Kidney (tissue), 22 donors: ENCODE measurements at places on chromosomes 12 and 14.

DNA sequence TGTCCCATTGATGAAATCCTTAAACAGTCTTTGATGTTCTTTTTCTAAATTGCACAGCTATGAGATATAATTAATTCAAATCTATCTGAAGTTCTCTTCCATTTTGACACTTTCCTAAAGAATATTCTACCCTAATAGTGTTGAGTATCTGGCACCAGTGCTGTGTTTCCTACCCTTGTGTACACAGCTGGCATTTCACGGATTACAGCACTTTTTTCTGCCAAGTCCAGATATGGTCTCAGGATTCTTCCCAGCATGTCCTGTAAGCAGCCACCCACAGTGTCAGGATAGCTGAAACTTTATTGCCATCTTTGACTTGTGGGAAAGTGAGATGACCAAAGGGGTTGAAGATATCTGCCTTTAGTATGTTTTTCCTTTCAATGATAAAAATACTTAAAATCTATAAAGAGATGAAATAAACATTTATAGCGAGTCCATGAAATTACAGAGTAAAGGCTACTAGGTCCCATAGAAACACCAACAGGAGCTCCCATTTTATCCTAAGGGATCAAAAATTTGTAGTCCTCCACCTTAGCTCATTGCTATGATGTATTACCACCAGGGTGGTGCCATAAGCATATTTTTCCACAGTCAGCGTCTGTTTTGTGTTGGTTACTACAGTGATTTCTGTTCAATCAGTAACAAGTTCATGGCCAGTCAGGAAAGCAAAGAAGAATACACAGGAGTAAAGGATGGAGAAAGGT lies 96.7 kb downstream of the TRHDE start:
- no peaks in the 10 kb centered on the region for H3K36me3 ChIP-seq
- H3K27ac ChIP-seq, result no peak overlapping the region
- peak; percentile 39 for DNase-seq

DNA sequence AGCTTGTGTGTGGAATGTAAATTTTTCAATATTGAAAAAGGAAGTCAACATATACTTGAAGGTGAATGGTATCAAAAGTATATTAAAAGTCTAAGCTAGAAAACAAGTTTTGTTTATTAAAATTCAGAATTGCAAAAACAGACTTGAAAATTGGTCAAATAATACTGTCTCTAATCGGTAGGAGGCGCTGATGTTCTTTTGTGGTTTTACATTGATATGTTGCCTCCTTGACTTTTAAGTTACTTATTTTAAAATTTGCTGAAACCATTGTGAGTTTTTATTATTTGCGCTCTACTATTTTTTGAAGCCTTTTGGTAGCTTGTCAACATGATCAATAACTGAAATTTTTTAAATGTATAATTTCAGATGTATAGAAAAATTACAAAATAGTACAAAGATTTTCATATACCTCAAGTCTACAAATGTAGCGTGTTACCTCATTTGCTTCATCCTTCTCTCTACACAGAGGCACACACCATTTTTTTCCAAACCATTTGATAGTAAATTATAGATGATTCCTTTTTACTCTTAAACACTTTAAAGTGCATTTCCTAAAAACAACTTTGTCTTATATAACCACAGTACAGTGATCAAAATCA lies 6.9 kb downstream of the RTRAF start:
- H3K36me3 ChIP-seq, result peaks cover 6% of the 10 kb centered on the region
- no peaks in the 10 kb centered on the region for H3K27me3 ChIP-seq
- H3K27ac ChIP-seq, result no peak overlapping the region

- H3K27me3 ChIP-seq, result no peaks in the 10 kb centered on the region
- H3K27ac ChIP-seq, result no peak overlapping the region
- no peaks in the 10 kb centered on the region for H3K36me3 ChIP-seq
- H3K4me3 ChIP-seq, result no peak overlapping the region
- no peak for DNase-seq
- no peaks in the 10 kb centered on the region for H3K4me1 ChIP-seq
Measured at GRCh38 chr12:41903014-41903708, 241.5 kb downstream of the GXYLT1 start.

- H3K36me3 ChIP-seq, result no peaks in the 10 kb centered on the region
- no peaks in the 10 kb centered on the region for H3K27me3 ChIP-seq
- no peaks in the 10 kb centered on the region for H3K4me1 ChIP-seq
- DNase-seq, result peak; percentile 43
- H3K4me3 ChIP-seq, result no peak overlapping the region
Measured at GRCh38 chr12:501722-502447, 42.1 kb downstream of the B4GALNT3 start.

GRCh38 chr12:107519906-107520859 lies 165.4 kb upstream of the PWP1 start:
- H3K4me1 ChIP-seq, result no peaks in the 10 kb centered on the region
- no peak for DNase-seq
- H3K27ac ChIP-seq, result no peak overlapping the region

DNA sequence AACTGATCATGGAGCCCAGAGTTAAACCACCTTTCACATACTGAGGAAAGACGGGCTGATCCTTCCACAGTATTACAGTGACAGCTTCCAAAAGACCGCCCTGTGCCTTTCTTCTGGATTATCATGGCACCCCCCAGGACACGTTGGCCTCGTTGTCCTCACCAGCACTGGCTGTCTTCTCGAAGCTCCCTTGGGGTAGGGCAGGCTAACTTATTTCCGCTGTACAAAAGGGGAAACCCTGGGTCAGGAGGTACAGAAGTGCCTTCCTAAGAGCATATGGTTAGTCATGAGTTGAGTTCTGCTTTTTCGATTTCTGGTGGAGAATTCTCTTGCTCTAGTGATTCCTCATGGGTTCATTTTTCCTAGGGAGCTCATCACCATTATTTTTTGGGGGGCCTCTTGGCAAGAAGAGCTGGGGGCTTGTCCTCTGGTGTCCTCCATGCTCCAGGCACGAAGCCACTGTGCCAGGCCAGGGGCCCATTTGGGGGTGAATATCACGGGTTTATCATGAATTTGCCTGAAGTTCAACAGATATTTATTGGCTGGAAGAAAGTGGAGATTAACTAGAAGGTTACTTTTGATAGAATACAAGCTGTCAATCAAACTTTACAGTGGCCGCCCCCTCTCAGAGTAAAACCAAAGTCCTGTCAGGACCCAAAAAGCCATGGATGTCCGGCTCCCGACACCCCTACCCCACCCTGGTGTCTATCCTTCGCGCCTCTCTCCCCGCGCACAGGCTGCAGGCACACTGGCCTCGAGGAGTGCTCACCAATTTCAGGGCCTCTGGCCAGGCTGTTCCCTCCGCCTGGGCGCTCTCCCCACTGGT lies 8.8 kb upstream of the TRAF3 start:
- DNase-seq, result no peak
- H3K36me3 ChIP-seq, result no peaks in the 10 kb centered on the region
- no peak overlapping the region for H3K27ac ChIP-seq
- H3K4me3 ChIP-seq, result no peak overlapping the region
- H3K4me1 ChIP-seq, result no peaks in the 10 kb centered on the region

DNA sequence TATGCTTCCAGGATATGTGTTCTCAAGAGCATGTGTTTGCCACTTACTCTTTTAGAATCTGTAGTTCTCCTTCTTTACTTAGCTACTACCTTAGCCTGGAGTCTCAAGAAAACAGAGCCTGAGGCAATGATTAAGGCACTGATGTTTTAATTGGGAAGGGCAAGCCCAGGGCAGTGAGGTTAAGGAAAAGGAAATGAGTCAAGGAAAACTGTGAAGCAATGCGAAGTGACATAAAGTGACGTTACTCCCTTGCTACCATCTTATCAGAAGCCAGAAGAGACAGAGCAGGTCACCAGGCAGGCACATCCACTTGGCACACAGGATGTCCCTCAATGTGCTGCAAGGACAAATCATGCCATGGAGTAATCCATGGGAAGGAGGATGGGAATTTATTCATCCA lies 11.3 kb upstream of the EML5 start:
- H3K4me3 ChIP-seq, result no peak overlapping the region
- DNase-seq, result no peak
- no peaks in the 10 kb centered on the region for H3K4me1 ChIP-seq
- no peaks in the 10 kb centered on the region for H3K36me3 ChIP-seq
- no peak overlapping the region for H3K27ac ChIP-seq

DNA sequence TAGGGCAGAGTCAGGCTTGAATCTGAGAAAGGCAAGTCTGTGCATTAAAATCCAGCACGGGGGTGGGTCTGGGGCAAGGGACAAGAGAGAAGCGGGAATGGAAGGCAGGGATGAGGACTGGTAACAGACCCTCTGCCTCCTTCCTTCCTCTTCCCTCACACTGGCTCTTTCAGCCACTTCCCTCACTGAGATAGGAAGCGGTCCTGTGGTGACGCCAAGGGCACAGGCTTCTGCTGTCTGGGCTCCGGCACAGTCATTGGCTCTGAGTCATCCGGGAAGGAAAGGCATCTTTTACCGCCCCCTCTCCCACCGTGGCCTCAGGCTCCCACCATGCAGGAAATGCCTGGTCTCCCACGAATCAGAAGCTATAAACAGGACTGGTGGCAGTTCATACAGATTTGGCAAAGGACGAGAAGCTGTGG lies 70.2 kb downstream of the ETV6 start:
- no peaks in the 10 kb centered on the region for H3K4me1 ChIP-seq
- no peak overlapping the region for H3K27ac ChIP-seq
- no peaks in the 10 kb centered on the region for H3K36me3 ChIP-seq

GRCh38 chr12:17661250-17661649 lies 428.7 kb downstream of the RERGL start:
- H3K4me1 ChIP-seq, result no peaks in the 10 kb centered on the region
- H3K4me3 ChIP-seq, result no peak overlapping the region
- no peak for DNase-seq
- no peaks in the 10 kb centered on the region for H3K36me3 ChIP-seq
- H3K27me3 ChIP-seq, result no peaks in the 10 kb centered on the region

DNA sequence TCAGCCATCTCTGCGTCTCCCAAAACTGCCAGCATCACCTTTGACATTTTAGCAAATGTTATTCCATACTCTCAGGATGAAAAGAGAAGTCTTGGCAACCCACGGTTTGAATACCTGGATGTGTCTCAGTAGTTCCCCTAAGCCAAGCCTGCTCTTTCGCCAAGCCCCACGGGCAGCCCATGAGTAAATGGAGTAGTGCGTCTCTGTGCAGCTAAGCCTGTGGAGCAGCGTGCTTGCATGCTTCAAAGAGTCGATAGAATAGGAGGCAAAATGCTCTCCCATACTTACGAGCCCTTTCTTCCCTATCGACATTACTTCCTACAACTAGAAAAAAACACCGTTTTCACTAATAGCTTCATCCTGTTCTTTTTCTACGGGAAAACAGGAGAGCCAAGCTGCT lies 634.5 kb upstream of the TMEM132C start:
- no peaks in the 10 kb centered on the region for H3K4me1 ChIP-seq
- no peaks in the 10 kb centered on the region for H3K27me3 ChIP-seq
- DNase-seq, result no peak
- no peaks in the 10 kb centered on the region for H3K36me3 ChIP-seq

DNA sequence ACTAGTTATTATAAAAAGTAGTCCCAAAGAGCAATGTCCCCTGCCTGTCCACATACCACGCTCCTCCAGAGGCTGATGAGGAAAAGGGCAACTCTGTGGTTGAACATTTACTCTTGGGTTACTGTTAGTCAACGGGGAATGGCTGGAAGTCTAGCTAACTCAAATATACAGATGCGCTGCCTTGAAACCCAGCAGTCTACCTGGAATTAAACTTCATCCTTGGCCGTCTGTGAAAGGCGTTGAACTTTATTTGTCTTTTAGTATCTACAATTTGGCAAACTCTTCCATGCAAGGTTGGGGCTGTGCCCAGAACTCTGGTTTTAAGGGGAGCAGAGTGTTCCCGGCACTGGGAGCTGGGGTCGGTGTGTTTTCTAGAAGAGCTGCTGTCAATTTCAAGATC lies 3.9 kb upstream of the MEG3 start:
- DNase-seq, result peak; percentile 18
- H3K36me3 ChIP-seq, result no peaks in the 10 kb centered on the region
- H3K4me1 ChIP-seq, result no peaks in the 10 kb centered on the region
- H3K27ac ChIP-seq, result no peak overlapping the region
- H3K4me3 ChIP-seq, result no peak overlapping the region

DNA sequence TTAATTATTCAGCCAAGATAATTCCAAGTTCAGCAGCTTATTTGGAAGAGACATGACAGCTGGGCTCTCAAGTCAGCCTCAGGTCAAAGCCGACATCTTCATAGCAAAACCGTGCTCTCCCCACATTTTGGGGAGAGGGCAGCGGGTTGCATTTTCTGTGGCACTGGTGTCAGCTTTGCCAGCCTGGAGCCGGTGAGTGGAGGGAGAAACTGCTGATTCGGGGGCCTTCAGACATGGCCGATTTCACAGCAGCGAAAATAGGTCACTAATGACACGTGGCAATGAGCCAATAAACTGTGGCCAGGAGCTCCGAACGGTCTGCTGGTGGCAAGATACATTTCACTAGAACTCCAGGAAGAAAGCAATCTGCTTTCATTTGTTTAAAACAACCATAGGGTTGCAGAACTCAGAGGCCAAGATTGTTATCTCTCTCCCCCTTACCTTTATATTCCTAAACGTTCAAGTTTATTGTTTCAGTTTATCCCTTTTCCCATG lies 173.2 kb downstream of the CAND1 start:
- peak; percentile 57 for DNase-seq
- no peak overlapping the region for H3K27ac ChIP-seq
- H3K27me3 ChIP-seq, result no peaks in the 10 kb centered on the region
- peaks cover 13% of the 10 kb centered on the region for H3K4me1 ChIP-seq
- no peaks in the 10 kb centered on the region for H3K36me3 ChIP-seq

DNA sequence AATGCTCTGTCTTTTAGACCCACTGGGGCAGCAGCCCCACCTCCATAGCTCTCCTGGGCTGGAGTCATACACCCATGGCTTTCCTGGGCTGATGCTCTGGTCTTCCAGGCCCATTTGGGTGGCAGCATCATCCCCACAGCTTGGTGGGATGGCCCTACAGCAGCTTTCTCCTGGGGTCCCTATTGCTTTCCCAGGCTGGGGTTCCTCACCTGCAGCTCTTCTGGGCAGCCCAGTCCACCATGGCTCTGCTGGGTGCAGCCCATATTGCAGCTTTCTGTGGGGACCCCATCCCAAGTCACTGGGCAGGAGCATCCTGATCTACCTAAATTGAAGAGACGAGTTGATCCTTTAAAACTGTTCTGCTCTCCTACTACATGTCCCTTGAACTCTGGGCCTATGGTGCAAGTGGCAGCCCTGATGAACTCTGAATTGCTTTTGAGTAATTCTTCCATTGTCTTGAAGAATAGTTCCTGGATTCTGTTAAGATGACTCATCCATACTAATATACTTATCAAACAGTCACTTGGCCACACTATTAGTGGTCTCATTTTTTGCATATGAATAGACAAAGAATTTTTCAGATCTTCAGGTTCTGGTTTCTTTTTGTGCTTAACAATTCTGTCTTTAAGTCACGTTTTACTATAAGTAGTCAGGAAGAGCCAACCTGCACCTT lies 390.1 kb downstream of the DPF3 start:
- no peaks in the 10 kb centered on the region for H3K4me1 ChIP-seq
- no peak overlapping the region for H3K4me3 ChIP-seq
- H3K27ac ChIP-seq, result no peak overlapping the region
- H3K36me3 ChIP-seq, result no peaks in the 10 kb centered on the region
- no peak for DNase-seq

- no peaks in the 10 kb centered on the region for H3K4me1 ChIP-seq
- H3K4me3 ChIP-seq, result no peak overlapping the region
- H3K27ac ChIP-seq, result no peak overlapping the region
- H3K27me3 ChIP-seq, result no peaks in the 10 kb centered on the region
- H3K36me3 ChIP-seq, result no peaks in the 10 kb centered on the region
Measured at GRCh38 chr12:14779834-14780233, 23.4 kb downstream of the WBP11 start.

- H3K27ac ChIP-seq, result no peak overlapping the region
- DNase-seq, result peak; percentile 40
- no peak overlapping the region for H3K4me3 ChIP-seq
- no peaks in the 10 kb centered on the region for H3K4me1 ChIP-seq
- no peaks in the 10 kb centered on the region for H3K27me3 ChIP-seq
Measured at GRCh38 chr12:132550014-132550802, 60.2 kb downstream of the LRCOL1 start.
